ENCODE measurements at places on chromosomes 3 and 15.

DNA sequence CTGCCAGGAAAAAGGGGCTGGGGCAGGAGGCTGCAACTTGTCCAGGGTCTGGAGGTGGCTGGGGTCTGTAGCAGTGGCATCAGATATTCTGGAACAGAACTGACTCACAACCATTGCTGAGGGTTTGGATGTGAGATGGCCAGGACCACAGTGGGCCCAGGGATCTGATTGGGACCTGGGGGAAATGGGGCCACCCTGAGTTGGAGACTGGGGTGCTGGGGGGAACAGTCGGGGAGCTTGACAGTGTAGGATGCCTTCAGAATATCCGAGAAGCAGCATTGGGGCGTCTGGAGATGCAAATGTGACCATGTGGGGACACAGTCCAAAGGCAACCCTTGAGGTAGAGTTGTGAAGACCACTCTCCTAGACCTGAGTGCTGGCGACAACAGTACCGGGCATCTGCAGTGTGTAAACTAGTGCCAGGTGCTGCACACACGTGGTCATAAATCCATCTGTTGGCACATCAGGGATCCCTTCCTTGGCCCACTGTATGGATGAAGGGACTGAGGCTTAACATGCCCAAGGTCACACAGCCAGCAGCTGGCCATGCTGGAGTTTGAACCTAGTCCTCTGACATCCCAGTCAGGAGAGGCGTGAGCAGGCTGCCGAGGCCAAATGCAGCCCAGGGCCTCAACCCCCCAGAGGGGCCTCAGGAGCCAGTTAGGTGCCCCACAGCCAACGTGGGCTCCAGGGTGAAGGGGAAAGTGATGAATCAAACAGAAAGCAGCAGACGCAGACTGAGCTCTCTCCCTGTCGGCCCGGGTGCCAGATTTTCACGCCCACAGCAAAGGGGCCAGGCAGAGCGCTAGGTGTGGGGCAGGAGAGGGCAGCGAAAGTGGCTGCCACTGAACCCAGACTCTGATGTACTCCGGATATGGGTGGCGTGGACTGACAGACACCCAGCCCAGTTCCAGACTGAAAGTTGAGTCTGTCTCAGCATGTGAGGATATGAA lies 18.8 kb downstream of the HEMK1 start:
- peak; percentile 44 for DNase-seq

DNA sequence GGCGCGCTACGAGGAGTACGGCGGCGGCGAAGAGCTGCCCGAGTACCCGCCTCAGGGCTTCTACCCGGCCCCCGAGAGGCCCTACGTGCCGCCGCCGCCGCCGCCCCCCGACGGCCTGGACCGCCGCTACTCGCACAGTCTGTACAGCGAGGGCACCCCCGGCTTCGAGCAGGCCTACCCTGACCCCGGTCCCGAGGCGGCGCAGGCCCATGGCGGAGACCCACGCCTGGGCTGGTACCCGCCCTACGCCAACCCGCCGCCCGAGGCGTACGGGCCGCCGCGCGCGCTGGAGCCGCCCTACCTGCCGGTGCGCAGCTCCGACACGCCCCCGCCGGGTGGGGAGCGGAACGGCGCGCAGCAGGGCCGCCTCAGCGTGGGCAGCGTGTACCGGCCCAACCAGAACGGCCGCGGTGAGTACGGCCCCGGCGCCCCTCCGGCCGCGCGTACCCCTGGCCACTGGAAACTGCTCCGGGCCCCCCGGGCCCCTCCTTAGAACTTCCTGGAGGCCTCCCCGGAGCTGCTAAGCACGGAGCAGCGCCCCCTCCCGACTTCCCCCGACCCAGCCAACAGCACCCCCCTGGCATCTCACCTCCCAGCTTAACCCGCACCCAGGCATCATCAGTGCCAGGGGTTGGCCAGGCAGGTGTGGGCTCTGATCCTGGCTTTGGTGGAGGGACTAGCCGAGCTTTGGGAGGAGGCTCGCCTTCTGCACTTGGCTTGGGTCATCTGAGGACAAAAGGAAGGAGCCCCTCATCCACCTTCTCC lies 1.4 kb downstream of the LOXL1 start:
- peak; percentile 67 for DNase-seq

- no peak for DNase-seq
Measured at GRCh38 chr15:80106051-80106450, 46.6 kb downstream of the ZFAND6 start.

DNA sequence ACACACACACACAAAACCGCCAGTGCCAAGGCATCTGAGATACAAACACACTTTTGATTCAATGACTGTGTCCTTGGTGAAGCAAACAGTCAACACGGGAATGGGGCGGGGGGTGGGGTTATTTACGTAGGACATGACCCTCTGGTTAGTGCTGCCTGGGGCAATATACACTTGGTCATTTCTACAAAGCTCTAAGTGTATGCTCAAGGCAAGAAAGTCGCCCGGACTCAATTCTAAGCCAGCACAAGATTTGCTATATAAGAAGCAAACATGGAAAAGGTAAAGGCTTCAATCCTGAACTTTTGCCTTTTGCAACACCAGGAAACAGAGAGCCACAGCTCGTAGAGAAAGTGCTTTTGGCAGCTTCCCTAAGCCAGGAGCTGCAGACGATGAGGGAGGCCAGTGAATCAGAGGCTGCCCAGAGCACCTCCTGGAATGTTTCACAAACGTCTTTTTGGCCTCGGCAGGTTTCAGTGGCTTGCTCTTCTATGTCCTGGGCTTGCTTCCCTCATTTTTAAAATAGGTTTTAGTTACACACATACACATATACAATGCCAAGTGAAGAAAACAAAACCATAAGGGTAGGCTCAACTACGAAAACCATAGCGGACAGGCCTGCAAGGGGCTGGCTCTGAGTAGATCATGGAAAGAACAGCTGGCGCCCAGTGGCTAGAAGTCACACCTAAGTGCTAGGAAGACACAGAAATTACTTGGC lies 73.6 kb downstream of the TM4SF4 start:
- no peak for DNase-seq

- DNase-seq, result no peak
Measured at GRCh38 chr3:146160321-146160963, 542 bp downstream of the PLOD2 start.

- no peak for DNase-seq
Measured at GRCh38 chr3:169607949-169608348, 55.6 kb downstream of the MECOM start.

GRCh38 chr3:2968475-2968874 lies 141.7 kb downstream of the IL5RA start:
- DNase-seq, result no peak

DNA sequence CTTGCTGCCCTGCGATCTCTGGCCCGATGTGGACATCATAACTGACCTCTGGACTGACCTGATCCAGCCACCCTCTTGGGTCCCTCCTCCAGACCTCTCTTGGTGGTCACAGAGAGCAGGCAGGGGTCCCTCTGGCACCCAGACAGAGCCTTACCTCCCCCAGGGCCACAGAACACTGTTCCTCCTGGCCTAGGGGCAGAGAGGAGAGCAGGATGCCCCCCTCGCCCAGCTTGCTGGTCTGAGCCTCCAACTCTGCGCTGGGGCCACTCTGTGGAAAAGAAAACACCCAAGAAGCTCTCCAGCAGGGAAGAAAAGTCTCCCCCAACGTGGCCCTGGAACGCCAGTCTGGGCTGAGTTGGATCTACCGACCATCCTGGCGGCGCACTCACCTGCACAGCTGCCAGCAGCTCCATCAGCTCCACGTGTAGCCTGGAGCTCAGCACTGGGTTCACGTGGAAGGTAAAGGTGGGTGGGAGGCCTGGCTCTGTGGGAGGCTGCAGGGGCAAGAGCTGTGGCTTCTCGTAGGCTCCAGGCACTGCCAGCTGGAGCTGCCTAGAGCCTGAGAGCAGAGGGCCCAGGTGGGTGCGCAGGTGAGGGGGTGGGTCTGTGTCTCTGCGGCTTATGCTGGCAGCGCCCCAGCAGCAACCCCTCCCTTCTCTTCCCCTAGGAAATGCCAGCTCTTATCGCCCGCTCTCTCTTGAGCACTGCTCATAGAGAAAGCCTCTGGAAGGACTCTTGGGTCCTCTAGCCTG lies 6.0 kb downstream of the PLA2G4F start:
- DNase-seq, result no peak

GRCh38 chr3:25424614-25425013 lies 3.4 kb upstream of the RARB start:
- no peak for DNase-seq

- no peak for DNase-seq
Measured at GRCh38 chr3:141280690-141281089, 49.1 kb downstream of the PXYLP1 start.

GRCh38 chr3:56918111-56918568 lies 116.4 kb upstream of the ARHGEF3 start:
- DNase-seq, result no peak

DNA sequence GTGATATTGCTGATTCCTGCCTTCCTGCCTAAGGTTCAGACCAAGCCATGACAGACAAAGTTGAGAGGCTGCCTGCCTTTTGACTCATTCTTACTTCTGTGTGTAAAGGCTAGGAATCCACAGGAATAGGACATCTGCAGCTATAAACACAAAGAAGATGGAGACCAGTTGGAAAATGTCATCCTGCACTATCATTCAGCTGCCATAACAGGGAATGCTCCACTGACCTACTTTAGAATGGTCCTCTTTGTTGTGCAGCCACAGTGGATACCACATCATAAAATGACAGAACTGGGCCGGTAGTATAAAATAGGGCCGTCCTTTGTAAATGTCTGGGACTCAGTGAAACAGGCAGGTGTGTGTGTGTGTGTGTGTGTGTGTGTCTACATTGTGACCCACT lies 75.1 kb downstream of the STAC start:
- DNase-seq, result no peak

DNA sequence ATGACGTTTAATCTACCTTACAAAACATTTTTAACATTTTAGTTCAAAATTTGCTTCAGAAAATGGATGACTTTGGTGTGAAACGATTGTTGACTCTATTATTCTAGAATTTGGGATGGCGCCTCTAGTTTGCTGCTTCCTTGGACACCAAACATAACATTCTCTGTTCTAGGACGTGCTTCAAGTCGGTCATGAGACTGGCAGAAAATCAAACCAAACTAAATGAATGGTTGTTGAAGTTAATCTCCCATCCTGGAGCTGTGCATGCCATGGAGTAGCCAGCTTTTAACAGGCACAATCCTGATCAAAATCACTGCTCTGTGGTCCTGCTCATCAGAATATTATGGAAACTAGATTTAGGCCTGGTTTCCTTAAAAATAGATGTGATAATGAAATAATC lies 9.6 kb upstream of the LRRFIP2 start:
- DNase-seq, result no peak

GRCh38 chr3:165553371-165553770 lies 283.9 kb downstream of the BCHE start:
- no peak for DNase-seq

DNA sequence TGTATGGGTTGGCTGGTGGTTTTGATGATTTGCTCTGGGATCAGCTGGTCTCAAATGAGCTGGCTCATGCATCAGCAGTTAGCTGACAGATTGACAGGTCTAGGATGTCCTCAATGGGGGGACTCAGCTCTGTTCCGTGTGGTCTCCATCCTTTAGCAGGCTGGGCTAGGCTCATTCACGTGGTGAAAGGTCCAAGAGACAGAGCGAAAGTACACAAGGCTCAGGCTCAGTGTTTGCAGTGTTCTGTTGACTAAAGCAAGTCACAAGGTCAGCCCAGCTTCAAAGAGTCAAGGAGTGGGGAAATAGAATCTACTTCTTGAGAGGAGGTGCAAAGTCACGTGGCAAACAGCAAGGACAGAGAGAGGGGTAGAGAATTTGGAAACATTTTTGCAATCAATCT lies 126.5 kb upstream of the CMC1 start:
- DNase-seq, result no peak

GRCh38 chr3:25534007-25534406 lies 105.9 kb downstream of the RARB start:
- DNase-seq, result no peak

Measured in T-helper 1 cell (primary cell).